ENCODE measurements at places on chromosomes 3 and 15.

DNA sequence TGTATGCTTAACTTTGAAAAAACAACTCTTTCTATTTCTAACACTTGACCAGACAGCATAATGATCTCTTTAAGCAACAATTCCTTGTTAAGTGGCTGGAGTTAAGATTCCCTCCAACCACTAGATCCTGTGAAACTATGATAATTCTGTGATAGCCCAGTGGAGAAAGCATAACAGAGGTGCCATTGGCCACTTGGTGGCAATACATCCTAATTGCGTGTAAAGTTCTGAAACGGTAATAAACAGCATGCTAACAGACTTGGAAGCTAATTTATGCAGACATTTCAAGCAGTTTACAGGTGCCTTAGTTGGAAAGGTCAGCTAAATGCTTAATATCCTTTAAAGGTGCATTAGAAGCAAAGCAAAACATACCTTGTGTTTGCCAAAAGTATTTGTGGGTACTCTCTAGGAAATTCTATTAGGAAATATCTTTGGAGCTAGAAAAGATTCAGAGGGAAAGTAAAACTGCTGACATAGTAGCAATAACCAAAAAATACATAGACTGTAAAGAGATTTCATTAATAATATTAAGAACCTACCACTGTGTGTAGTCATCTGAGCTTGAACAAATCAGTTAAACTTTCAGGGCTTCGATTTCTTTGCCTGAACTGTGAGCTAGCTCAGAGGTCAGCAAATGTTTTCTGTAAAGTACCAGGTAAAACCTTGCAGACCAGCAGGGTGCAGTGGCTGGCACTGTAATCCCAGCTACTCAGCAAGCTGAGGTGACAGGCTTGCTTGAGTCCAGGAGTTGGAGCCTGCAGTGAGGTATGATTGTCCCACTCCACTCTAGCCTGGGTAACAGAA, 19.0 kb upstream of the CSTA start:
- no peak for DNase-seq

GRCh38 chr15:81163961-81164800, 30.1 kb downstream of the CFAP161 start:
- no peak for DNase-seq

GRCh38 chr3:73547427-73548248, 77.1 kb downstream of the PDZRN3 start:
- no peak for DNase-seq

GRCh38 chr15:73658645-73659044, 25.5 kb upstream of the NPTN start:
- DNase-seq, result no peak

DNA sequence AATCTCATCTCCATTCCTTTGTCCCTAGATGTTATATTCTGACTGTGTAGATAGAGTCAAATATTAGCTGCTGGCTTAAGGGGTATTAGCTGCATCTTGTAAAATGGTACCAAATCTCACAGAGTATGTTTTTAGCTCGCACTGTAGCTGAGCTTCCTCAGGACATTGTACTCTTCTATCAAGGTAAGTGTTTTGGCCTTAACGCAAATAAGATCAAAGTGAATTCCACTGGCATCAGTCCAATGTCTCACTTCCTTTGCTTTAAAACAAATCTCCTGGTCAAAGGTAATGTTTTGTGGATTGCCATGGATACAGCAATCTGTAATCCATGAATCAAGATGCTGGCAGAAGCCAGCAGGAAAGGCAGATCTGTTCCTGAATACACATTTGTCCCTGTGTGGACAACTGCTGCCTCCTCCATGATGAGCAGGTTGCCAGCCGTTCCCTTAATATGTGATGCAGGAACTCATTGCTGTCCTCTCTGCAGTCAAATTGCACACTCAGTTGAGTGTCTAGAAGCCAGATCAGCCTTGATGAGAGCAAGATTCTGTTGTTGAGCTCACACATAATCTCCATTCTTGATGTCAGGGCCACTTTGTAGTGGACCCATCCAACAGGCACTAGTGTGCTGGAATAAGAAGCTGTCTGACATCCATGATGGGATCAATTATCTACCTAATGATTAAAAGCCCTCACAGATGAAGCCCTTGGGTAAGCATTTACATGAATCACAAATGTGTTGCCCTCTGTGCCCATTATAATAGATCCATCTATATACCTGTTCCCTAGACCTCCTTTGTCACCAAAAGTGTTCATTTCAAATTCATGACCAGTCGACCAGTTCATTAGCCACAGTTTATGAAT, 96.6 kb upstream of the AGTR1 start:
- no peak for DNase-seq

- no peak for DNase-seq
These were observed 1331.8 kb upstream of the GBE1 start for GRCh38 chr3:83093222-83093572.

DNA sequence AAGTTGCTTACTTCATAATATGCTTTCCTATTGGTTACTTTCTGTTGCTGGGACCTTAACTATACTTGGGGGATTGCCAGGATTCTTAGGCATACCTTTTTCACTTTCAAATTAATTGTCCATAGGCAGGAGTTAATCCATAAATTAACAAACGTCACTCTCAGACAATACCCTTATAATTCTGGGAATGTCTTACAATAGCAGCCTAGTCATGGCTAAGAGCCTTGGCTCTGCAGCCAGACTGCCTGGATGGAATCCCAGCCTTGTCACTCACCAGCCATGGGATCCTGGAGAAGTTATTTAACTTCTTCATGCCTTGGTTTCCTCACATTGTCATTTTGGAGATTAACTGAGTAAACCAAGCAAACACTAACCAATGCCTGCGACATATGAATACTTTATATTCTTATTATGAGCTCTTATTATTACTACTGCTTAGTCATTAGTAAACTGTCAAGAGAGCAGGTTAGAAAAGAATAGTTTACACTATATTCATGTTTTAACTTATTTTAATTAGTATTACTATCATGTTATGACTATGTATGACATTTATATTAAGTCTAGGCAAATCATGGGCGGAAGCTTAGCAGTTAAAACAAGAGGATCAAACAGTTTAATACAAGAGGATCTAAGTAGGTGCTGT, 29.0 kb downstream of the GYG1 start:
- no peak for DNase-seq

DNA sequence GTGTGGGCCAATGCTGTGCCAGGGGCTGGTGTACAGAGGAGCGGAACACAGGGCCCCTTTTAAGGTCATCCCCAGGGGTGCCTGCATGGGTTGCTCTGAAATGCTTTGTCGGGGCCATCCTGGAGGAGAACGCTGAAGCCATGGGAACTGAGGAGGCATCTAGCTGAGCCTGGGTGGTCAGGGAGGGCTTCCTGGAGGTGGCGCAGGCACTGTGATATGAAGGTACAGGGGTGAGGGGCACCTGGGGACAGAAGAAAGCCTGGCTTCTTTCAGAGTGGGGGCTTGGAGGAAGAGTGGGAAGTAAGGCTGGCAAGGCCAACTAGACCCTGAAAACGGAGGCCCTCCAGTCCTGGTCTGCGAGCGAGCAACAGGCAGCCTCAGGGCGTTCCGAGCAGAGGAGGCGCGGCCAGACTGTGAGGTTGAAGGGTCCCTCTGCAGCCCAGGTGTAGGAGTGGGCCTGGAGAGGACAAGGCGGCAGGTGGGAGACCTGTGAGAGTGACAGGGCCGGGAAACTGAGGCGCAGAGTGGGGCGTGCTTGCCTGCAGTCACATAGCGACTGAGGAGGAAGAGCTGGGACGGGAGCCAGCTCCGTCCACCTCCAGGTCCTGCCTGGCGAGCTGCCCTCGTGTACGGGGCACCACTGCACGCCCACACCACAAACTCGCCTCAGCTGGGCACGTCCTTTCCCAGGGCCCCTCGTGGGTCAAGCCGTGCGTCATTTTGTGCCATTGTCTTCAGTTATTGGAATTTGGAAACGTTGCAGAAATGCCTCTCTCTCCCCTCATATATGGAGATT, 4.1 kb downstream of the FBLN2 start:
- DNase-seq, result no peak

GRCh38 chr15:44385344-44385942, 42.0 kb upstream of the CTDSPL2 start:
- DNase-seq, result no peak

DNA sequence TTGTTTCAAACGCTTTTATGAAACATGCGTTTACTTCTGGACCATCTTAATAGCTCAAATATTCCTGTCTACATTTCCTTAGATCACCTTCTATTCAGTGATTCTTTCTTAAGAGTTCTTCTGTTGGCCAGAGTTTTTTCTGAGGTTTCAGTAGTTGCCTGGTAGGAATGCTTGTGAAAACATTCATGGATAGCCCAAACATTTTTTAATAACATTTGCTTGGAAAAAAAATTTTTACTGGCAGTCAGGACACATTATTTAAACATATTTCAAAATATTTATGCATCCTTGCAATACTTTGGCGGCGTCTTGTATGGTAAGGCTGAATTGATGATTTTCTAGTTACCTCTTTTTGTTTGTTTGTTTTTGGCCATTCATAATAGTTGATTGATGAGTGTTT, 47.4 kb upstream of the ZBTB20 start:
- DNase-seq, result no peak

GRCh38 chr15:49412797-49413196, 10.2 kb upstream of the FGF7 start:
- no peak for DNase-seq

DNA sequence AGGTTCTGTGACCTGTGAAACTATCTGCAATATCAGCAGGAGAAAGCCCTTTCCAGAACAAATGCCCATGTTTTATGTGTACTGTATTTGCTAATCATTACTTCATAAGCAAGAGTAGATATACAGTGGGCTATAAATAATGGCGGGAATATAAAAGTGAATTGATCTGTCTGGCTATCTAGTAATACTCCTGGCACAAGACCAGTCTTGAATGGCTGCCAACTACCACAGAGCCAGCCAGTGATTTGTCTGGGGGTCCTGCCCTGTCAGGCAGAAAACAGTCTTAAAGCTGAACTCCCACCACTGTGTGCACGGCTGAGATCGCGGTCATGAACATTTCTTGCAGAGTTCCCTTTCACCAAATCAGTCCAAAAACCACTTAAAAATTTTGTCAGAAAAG, 176.3 kb downstream of the MEIS2 start:
- no peak for DNase-seq

- no peak for DNase-seq
These were observed 65.4 kb downstream of the AQP9 start for GRCh38 chr15:58203537-58203936.

- DNase-seq, result no peak
These were observed 84.1 kb downstream of the TP63 start for GRCh38 chr3:189714991-189715961.

DNA sequence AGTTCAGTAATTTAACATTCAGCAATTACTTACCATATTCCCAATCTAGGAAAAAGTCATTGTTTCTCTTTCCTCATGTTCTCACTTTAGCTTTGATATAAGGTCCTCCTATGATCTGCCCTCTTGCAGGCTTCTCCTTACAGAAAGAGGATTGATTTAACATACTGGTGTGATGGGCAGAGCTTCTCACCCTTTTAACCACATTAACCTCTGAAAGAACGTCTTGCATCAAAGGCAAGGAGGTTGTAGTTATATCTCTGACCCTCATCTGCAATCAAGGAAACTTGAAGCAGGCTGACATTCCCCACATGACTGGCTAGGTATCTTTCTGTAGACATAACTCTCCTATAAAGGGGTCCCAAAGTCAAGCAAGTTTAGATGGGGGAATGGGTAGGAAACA, 39.5 kb downstream of the BTLA start:
- DNase-seq, result no peak

- no peak for DNase-seq
These were observed 82.8 kb upstream of the MRPS22 start for GRCh38 chr3:139260793-139261736.

GRCh38 chr3:62919784-62920465, 44.7 kb upstream of the CADPS start:
- no peak for DNase-seq

- DNase-seq, result no peak
These were observed 7.2 kb downstream of the FOXL2 start for GRCh38 chr3:138939561-138940241.

DNA sequence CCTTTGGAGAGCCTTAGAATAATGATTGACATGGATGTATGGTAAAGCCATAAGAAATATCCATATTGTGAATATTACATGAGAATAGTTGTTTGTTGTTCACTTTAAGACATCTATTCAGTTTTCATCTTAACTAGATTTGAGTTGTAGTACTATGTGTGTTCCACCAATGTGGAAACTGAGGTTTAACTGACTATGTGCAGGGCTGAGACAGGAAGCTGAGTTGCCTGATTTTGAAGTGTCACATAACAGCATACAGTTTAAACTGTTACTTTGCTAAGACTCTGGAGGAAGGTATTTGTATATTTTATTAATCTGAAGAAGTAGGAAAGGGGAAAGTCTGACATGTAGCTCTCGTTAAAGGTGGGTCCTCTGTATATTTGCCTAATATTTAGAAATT, 2.1 kb downstream of the ECT2 start:
- no peak for DNase-seq

- no peak for DNase-seq
These were observed 242.1 kb upstream of the TLE3 start for GRCh38 chr15:70339571-70340493.

DNA sequence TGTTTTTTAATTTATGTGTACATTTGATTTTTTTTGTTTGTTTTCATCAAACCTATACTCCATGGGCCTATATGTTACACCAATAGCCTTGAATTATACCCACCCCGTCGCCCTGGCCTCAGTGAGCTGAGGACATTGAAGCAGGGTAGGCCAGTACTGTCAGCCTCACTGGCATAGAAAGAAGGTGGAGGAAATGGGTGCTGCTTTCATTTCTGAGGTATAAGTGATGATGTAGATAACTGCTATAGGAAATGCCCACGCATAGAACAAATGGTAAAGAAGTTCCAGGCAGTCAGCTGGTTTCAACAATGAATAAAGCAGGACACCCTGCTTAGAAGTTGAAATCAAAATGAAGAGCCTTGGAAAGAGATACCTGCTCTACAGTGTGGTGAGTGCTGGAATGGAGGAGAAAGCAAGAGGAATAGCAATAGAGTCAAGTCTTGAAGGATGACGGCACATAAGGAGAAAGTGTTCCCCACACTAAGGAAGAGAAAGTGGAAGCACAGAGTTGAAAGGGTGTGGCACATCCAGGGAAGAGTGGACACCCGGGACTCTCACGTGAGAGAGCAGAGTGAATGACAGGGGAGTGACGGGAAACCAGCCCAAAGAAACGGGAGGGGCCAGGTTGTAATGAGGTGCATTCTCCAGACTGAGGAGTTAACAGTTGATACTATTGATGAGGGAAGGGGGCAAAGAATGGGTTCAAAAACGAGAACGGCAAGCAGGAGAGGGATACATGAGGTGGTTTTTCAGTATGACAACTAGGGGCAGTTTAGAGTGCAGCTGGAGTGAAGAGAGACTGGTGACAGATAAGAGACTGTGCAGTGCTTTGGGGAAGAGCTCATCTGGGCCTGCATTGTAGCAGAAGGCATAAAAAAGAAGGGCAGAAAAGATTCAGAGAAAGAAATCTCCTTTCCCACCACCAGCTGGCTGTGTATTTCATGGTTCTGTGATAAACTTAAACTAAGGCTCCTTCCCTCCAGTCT, 70.5 kb downstream of the KLHL25 start:
- DNase-seq, result no peak

- peak; percentile 42 for DNase-seq
These were observed 1.3 kb upstream of the KCNH8 start for GRCh38 chr3:19146685-19147650.

- no peak for DNase-seq
These were observed 105.5 kb downstream of the MME start for GRCh38 chr3:155185631-155186071.

Data from stimulated activated CD4-positive, alpha-beta T cell treated with anti-CD3 and anti-CD28 coated beads, Interleukin-1b, Interleukin-23, amount 100 ng/mL, for 48 hours (primary cell).